ENCODE measurements at places on chromosomes 16 and 17.

GRCh38 chr16:21166561-21166961 lies 8.1 kb downstream of the LDAF1 start:
- no peak for DNase-seq

- DNase-seq = peak; percentile 24
Measured at GRCh38 chr16:57720142-57720575, 15.4 kb upstream of the KATNB1 start.

GRCh38 chr16:12545297-12545610 lies 258.4 kb downstream of the CPPED1 start:
- DNase-seq = no peak

DNA sequence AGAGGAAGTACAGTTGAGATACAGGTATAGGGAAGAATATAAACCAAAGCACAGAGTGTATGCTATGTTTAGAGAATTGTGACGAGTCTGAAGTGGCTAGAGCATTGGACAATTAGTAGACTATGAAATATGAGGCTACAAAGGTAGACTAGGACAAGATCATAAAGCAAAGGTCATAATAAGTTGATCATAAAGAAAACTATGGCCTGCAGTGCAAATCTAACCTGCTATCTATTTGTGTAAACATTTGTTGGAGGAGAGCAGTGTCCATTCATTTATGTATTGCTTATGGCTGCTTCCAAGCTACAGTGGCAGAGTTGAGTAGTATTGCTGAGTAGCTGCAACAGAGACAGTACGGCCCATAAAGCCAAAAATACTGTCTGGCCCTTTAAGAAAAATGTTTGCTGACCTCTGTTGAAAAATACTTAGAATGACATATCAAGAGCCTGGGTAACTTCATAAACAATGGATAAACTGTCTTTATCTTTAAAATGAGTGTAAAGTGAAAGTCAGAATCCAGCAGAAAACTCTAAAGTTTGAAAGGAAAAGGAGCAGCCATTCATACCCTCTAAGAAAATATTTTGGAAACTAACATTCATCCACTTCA lies 14.5 kb upstream of the OR1E2 start:
- DNase-seq = no peak

DNA sequence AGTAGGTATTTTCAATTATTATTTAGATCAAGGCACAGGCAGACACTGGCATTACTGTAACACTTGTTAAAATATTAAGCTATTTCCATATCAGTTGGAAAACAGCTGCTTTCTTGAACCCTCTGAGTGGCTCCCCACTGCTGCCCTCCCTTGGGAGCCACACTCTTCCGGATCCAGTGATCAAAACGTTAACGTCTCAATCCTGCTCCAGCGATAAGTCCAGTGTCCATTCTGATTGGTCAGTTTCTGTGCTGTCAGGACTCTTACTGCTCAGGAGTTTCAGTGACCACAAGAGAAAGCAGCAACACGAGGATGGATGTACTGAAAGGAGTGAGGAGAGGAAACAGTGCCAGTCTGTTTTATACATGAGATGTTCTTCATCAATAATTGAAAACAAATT lies 13.8 kb upstream of the ZKSCAN2 start:
- DNase-seq = no peak

- no peak for DNase-seq
Measured at GRCh38 chr16:3909791-3910583, 29.5 kb upstream of the CREBBP start.

DNA sequence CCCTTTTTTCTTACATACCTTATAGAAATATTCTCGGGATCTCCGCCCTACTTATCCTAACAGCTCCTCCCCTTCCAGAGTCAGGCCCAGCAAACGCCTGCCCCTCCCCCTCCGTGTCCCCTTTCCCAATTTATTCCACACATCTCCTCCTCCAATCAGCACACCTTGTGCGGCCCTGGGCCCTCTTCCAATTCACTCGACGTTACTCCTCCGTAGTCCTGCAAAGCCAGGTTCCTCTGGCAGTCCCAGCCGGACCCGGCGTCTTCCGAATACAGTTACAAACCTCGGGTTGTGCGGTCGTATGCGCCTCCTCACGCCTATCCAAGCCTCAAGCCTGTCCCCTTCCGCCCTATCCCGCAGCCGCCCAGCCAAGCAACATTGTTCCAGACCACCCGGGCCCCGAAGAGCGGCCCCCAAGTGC lies 677 bp downstream of the CBX1 start:
- DNase-seq = no peak

DNA sequence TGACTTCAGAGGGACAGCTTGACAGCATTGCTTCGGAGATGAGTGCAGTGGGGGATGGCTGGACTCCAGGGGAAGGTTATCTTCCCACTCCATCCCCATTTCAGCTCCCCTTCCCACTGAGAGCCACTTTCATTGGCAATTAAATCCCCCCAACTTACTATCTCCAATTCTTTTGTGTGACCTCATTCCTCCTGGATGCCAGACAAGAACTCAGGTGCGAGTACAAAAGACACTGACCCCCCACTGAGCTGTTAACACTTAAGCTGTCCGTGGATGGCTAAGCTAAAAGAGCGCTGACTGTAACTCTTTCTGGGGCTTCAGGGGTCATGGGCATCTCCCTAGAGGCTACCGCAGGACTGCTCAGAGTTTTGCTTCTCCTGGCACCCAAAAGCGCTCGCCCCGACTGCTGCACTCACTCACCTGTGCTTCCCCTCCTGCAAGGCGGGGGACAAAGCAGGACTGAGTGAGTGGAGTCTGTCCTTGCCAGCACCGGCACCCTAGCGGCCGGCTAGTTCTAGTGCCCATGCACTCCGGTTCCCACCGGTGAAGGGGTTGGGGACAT lies 44.8 kb upstream of the FBXO47 start:
- no peak for DNase-seq

- no peak for DNase-seq
Measured at GRCh38 chr17:77869665-77870132, 88.8 kb upstream of the TNRC6C start.

GRCh38 chr16:19717314-19717713 lies 713 bp downstream of the KNOP1 start:
- DNase-seq = no peak

DNA sequence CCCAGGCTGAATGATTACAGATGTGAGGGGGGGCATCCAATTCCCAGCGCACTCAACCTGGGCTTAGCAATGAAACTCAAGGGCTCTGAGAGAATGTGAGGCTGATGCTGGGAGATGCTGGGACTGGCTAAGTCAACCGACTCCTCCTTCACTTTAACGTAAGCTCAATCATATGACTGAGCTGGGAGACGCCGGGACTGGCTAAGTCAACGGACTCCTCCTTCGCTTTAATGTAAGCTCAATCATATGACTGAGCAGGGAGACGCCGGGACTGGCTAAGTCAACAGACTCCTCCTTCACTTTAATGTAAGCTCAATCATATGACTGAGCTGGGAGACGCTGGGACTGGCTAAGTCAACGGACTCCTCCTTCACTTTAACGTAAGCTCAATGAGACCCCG lies 179.4 kb downstream of the VPS53 start:
- DNase-seq = no peak

DNA sequence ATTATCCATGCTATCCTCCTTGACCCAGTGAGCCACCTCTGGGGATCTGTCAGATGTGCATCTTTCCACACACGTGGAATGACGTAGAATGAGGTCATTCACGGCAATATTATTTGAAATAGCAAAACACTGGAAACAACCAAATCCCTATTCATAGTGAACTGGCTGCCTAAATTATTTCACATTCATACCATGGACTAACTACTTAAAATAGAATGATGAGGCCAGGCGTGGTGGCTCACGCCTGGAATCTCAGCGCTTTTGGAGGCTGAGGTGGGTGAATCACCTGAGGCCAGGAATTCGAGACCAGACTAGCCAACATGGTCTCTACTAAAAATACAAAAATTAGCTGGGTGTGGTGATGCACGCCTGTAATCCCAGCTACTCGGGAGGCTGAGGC lies 75.5 kb downstream of the RAP1GAP2 start:
- no peak for DNase-seq

DNA sequence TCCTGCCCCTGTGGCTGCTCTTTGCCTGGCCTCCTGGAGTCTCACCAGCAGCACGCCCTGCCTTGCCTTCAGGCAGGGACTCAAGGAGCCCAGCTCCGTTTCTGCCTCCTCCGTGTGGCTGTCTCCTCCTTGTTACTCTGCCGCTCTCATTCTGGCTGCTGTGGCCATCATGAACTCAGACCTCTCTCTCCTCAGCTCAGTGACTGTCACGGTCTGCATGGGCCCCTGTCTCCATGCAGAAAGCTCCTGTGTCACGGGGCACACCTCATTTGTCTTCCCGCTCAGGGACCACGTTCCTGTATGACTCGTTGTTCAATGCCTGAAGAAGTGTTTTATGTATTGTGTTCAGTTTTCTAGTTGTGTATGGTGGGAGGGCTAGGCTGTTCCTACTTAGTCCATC lies 25.3 kb downstream of the RPTOR start:
- no peak for DNase-seq

- DNase-seq = no peak
Measured at GRCh38 chr17:491086-492021, 138.7 kb upstream of the RPH3AL start.

GRCh38 chr16:51154271-51155171 lies 3.5 kb upstream of the SALL1 start:
- DNase-seq = no peak

DNA sequence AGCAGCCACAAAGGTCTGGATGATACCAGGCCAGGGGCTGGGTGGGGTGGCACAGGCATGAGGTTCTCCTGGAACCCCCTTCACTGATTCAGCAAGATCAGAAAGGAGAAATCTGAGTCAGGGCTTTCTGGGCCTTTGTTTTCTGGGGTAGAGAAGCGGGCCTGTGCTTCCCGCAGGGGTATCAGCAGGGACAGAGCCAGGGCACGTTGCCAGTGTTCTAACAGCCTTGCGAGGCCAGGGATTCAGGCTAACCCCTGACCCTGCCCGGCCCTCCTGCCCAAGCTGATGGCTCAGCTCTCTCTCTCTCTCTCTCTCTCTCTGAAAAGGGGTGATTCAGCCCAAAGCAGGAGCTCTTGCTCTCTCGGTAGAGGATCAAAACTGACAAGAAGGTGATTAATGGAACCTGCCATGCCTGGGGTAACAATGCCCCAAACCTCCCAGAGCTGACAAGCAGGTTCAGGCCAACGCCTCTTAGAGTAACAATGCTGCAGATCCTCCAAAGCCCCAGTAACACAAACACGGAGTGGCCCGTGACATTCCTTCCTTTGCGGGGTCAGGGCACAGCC lies 2.0 kb upstream of the KRT13 start:
- DNase-seq = no peak

GRCh38 chr16:50473356-50473945 lies 74.7 kb upstream of the NKD1 start:
- no peak for DNase-seq
